Cardiac muscle cell (in vitro differentiated cells and primary cell): ENCODE measurements at places on chromosomes 3 and 15.

- DNase-seq: no peak
Measured at GRCh38 chr15:79657722-79658121, 225.6 kb downstream of the MINAR1 start.

- DNase-seq: no peak
Measured at GRCh38 chr3:117633207-117633606, 923.6 kb downstream of the TUSC7 start.

GRCh38 chr15:67885175-67885523 lies 45.3 kb upstream of the RNU6-1 start:
- DNase-seq: no peak

DNA sequence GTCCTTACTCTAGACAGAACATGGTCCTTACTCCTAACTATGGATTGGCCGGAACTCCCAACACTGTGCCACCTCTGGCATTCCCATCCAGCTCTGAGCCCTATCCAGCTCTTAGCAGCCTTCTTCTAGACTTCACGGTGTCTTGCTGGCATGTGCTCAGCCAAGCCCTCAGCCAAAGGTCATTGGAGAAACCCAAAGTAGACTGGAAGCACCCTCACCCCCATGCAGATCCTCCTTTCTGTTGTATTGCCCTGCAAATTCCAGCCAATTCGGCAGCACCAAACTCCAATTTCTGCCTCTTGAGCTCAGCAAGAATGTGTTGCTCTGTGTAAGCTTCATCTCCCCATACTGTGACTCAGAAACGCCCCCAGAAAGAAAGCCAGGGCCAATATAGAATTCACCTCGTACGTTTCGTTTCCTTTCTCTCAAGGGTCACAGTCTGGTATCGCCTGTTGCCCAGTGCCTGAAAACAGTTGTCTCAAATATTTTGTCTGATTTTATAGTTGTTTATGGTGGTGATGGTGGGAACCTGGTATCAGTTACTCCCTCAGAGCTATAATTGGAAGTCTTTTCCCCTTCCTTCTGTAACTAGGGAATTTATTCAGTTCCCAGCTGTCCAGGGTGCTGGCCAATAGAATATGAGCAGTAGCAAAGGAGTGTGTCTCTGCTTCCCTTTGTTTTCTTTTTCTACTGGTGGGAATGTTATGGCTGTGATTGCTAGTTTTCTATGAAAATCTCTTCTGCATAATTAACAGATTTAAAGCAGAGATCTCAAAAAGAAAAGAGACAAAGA lies 28.4 kb upstream of the EPHB3 start:
- peak; percentile 40 for DNase-seq

GRCh38 chr3:183428447-183429211 lies at the start of gene MCF2L2:
TSS of gene MCF2L2 (minus strand) at chr3:183428619. CDS start at chr3:183427977, 642 bp downstream.
- DNase-seq: peak; percentile 27

GRCh38 chr15:52144656-52145178 lies 32.1 kb upstream of the BCL2L10 start:
- DNase-seq: no peak

GRCh38 chr3:111851511-111851954 lies 7.5 kb upstream of the PHLDB2 start:
- peak; percentile 87 for DNase-seq

DNA sequence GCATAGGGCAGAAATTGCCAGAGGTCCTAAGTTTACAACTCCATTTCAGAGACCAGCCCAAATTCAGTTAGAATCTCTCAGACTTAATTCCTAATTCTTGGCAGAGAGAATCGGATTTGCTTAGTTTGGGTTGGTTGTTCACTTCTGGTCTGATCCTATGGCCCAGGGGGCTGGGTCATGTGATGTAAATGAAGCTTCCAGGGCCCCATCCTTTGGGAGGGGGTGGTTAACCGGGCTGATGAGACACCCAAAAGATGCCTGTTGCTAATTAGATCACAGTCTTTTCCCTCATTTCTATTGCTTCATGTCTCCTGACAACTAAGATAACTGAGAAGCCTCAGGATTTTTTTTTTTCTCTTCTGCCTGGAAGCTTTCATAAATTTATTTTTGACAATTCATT lies 11.1 kb upstream of the ZNF620 start:
- DNase-seq: no peak

DNA sequence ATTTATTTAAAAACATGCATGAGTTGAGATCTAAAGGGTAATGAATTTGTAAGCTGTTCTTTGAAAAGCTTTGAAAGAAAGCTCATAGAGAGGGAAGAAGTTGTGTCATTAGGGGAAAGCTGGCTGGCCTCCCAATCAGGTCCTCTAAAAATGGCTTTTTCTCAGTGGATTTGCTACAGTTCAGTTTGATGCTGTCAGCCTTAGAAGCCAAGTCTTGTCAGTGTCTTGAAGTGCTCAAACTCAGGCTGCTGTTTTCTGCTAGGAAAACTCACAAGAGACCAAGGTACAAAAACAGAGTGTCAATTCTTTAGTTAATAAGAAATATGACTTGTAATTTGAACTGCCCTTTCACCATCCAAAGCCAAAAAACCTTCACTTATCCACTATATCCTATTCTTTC lies 243.8 kb downstream of the OTOL1 start:
- no peak for DNase-seq

DNA sequence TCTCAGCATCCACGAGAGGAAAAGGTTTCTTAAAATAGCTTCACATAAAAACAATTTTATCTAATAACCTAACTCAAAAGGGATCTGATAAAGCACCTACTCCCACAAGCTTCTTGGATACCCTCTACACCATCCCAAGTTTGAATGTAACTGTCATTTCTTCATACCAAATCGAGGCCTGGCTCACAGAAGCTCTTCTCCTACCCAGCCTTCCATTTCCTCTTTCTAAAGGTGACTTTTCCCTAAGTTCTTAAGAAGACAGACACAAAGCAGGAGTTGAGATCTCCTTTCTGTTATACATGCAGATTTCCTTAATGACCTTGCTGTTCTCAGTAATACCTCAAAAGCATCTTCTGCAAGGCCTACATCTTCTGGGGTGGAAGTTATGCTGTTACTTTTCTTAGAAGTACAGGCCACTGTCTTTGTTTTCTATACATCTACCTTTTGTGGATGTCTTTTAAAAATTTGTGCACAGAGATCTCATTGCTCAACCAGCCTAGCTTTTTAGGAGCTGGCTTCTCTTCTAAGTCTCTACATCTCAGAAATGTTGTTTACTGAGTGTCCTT lies 3.4 kb upstream of the LRRIQ4 start:
- DNase-seq: no peak

GRCh38 chr3:55172913-55173312 lies 245.1 kb upstream of the LRTM1 start:
- no peak for DNase-seq

DNA sequence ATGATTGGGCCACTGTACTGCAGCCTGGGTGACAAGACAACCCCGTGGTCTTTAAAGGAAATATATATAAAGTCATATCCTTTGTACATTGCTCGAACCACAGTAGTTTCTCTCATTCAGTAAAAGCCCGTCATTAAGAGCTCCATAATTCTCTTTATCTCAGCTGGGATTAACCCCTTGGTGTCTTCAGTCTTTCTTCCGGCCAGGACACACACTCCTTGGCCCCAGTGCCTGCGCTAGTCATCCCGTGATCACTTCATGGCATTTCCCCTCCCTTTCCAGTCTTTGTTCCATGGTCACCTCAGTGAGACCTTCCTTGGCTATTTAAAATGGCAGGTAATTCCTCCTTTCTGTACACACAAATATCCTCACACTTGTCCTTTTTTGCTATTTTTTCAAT lies 3.3 kb downstream of the RPL35A start:
- no peak for DNase-seq

- no peak for DNase-seq
Measured at GRCh38 chr3:156600834-156601233, 45.9 kb upstream of the SSR3 start.

DNA sequence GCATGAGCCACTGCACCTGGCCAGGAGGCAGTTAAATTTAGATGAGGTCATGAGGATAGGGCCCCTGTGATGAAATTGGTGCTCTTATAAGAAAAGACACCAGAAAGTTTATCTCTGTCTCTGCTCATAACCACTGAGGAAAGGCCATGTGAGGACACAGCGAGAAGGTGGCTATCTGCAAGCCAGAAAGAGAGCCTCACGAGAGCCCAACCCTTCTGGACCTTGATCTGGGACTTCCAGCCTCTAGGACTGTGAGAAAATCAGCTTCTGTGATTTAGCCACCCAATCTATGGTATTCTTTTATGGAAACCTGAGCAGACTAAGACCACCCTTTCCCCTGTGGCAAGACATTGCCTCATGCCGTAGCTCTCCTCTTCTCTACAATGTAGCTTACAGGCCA lies 337.6 kb downstream of the THSD4 start:
- DNase-seq: no peak

DNA sequence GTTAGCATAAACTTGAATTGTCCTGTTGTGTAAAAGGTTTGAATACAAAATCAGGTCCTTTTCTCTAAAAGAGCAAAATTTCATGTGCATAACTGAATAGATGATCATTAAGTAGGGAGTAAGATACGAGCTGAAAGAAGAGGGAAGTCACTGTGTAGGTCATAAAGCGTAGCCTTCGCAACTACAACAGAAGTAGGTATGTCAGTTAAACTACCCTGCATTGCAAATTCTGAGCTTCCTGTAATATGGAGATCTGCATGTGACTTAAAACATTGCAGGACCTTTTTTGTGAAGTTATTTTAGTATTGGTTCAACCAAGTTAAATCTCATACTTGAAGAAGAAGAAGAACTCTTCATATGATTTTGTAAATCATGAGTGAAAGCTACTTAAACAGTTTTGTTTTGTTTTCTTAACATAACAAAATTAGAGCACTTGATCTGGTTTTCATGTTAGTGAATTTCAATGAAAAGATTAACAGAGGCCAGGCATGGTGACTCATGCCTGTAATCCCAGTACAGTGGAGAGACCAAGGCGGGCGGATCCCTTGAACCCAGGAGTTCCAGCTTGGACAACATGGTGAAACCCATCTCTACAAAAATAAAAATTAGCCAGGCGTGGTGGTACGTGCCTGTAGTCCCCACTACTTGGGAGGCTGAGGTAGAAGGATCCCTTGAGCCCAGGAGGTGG lies 26.4 kb downstream of the ARMC8 start:
- no peak for DNase-seq

DNA sequence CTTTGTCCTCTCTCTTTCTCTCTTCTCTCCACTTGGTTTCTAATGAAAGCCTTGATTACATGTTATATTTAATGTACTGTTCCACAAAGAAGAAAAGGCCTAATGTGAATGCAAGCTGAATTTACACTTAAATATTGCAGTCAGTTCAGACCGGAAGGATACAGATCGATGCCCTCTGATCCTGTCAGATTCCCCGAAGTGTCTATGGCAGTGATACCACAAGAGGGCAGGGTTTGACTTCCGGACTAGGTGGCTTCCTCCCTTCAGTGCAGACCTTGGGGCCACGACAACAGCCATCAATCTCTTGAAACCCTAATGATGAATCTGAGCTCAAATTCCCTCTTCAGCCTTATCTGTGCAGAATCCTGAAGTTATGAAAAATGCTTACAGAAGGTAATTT lies 29.5 kb downstream of the AGTR1 start:
- DNase-seq: peak; percentile 13

DNA sequence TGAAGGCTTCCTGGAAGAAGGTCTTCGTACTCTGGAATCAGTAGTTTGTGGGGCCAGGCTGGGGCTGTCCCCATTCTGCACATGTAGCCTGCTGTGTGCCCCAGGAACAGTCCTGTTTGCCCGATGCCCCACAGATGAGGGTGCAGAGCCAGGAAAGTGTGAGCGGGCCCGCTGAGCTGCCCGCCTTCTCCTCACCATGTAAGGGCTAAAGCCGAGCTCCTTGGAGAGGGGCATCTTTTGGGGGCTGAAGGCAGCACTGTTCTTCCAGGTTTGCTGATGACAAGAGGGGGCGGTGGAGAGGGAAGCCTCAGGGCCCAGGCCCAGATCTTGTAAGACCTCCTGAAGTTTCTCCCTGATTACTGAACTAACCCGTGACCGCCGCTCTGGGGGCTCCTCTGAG lies 73.2 kb upstream of the GSK3B start:
- no peak for DNase-seq

DNA sequence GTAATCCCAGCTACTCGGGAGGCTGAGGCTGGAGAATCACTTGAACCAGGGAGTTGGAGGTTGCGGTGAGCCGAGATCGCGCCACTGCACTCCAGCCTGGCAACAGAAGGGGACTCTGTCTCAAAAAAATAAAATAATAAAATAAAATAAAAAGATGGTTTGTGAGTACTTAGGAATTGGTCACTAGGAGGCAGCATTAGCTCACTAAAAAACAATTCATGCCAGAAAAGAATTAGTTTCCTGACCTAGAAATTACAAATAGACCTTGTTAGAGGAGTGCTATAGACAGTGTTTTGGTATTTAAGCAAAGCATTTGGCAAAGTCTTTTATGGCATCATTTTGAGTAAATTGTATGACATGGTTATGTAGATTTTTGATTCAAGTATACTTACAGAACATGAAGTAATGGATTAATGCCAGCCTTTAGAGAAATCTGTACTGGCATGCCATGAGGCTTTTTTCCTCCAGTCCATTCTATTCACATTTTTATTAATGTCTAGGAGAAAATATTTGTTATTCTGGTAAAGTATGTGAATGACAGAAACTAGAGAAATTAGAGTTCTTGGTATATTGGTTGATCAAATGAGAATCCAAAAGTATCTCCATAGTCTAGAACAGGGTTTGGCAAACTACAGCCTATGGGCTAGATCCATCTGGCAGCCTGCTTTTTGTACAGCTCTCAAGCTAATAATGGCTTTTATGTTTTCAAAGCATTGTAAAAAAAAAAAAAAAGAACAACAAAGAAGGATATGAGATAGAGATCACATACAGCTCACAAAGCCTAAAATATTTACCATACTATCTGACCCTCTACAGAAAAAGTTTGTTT lies 81.6 kb downstream of the LRRC49 start:
- DNase-seq: peak; percentile 25

GRCh38 chr15:92078270-92078669 lies 224.8 kb downstream of the SLCO3A1 start:
- DNase-seq: no peak

GRCh38 chr3:156865732-156866131 lies 39.6 kb downstream of the LEKR1 start:
- no peak for DNase-seq

DNA sequence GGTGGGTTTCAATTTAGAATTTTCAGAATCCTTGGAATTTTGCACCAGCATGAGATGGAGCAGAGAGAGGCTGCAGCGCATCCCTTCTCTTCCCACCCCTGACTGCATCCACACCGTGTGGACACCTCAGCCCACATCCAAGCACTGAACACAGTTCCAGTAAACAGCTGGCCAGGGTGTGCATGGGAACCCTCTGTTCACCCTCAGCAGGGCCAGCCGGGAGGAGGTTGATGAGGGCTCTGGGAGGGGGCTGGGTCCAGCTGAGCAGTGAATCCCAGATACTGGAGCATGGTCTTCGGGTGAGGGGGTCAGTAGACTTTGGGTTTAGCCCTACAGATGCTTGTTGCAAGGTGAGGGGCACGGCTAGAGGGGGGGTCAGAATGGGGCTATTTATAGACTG lies 85.8 kb downstream of the RPLP1 start:
- DNase-seq: no peak
